DMS153 (cell line): ENCODE measurements at places on chromosomes 1 and 21.

DNA sequence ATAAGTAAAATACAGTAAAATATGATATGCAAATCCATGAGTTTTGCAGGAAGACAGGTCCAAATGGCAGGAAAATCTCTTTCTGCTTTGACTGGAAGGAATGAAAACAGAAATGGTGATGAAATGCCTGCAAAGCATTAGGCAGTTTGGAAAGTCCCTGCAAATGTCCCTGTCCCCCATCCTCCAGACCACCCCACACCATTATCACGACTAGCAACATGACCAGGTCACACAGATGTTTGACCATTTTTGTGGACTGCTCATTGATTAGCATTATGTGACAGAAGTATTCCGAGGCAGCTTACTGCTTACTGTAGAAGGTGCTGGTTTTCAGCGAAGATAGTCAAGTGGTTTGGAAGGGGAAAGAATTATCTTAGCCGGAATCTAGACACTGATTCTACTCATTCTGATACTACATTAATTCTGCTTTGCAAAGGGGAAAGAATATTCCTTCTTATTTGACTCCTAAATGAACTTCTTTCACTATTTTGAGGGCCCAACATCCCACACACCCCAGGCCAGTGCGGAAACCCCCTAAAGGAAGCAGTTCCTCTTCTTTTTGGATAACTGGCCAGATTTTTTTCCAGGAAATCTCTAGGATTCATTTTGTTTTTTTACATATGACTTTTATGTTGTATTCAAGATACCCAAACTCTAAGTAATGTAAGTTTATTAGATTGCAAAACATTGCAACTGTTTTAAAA, 9.5 kb upstream of the CR2 start:
- DNase-seq, result no peak

DNA sequence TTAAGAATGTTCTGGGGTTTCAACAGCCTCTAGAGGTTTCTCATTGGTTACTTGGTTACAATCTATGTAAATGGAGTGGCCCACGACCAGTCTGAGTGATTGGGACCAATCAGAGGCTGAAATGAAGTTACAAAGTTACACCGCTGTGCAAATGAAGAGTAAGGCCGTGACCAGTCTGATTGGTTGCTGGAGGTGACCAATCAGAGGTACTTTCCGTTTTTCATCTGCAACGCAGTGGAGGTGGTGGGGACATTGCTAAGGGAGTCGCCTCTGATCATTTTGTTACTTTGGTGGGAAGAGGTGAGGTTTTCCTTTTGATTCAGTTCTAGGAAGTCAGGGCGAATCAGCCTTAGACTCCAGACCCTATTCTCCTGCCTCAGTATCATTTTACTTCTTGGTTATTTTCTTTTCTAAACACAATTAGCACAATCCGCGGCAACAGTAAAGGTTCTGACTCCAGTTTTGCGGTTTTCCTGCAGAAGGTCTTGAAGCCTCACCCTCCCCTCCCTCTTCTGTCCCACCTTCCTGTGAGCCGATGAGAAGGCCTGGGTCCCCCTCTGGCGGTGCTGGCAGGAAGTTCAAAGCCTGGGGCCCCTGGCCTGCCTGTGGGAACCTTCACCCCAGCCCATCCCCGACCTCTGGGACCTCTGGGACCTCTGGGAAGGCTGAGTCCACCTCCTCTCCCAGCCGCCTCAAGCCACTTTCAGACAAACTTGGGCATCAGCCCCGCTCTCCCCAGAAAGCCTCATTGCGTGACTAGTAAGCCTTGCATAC, 38.7 kb upstream of the TTC34 start:
- DNase-seq, result no peak

DNA sequence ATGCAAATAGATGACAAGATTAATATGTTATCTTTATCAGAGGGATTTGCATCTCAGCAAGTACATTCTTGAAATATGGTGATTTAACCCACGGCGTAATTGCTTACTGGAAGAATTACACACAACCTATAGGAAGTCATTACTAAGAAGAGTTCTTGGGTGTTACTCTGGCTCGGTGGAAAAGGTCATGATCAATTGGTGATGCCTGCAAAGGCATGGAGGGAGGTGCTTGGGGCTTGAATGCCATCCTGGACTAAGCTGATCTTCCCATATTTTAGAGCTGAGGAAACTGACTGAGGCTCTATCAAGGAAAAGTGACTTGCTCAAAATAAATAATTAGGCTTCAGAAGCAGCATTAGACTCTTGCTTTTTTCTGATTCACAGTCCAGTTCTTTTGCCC, 137.5 kb upstream of the JUN start:
- DNase-seq, result no peak

DNA sequence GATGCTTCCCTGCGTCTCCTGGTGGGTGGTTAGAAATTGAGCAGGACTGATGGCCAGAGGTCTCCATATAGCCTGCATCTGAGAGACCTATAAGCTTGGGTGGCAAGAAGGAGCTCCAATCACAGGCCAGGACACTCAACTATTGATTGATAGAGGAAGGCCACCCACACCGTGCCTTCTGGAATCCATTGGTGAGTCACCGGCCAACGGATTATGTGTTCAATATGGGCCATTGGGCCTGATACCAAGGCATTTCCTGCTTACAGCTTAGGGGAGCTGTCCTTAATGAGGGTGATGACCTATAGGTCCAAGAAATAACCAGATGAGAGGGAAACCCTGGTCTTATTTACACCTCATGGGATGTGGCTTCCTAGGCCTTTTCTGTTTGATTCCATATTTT, 115.1 kb downstream of the PLPP3 start:
- DNase-seq, result no peak

DNA sequence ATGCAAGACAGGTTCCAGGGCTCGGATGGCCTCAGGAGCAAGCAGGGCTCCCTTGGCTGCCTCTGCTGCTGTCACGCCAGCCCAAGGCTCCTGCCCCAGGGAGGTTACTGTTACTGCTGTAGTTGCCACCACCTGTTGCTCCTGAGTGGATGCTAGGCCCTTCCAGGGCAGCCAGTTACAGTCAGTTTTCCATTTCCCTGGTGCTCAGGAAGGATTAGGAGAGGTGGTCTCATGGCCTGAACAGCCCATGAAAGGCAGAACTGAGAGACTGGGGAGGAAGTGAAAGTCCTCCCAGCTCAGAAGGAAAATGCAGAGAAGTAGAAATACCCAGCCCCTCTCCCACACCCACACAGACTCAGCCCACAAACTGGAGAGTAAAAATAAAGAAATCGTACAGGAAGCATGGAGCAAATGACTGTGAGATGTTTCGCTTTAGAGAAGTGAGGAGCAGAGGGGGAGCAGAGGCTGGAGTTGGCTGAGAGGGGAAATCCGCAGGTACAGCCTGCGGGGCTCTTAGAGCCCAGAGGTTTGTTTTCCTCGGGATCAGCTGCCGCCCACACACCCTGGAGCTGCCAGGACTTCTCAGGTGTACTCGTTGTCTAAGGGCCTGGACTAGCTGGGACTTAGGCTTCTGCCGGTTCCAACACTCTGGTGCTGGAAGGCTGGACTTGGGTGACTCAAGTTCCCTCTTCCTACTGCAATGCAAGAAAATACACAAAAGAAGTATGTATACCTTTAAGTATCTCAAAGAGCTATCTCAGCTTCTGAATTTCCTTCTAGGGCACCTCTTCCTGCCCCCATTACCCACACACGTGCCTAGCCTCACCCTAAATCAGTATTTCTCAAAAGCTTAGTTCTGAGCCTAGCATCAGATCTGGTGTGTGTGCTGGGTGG, 2.3 kb downstream of the IL6R start:
- DNase-seq, result no peak

DNA sequence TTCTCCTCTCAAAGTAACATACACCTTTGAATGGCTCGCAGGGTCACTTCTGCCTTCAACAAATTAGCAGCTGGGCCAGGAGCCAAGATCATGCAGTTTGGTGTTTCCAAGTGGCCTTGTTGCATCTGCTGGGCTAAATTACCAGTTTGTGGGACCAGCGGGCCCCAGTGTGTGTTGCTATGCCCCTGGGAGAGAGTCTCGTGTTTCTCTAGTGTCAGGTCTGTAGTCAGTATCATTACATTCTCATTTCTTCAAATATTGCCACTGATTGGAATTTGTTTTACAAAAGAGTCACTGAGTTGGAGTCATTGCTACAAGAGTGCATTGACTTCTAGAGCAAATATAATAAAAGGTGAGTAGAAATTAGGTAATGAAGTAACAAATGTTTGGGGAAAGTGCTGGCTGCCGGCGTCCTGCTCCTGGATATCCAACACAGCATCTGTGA, 35.5 kb downstream of the RHOU start:
- DNase-seq, result peak; percentile 7

DNA sequence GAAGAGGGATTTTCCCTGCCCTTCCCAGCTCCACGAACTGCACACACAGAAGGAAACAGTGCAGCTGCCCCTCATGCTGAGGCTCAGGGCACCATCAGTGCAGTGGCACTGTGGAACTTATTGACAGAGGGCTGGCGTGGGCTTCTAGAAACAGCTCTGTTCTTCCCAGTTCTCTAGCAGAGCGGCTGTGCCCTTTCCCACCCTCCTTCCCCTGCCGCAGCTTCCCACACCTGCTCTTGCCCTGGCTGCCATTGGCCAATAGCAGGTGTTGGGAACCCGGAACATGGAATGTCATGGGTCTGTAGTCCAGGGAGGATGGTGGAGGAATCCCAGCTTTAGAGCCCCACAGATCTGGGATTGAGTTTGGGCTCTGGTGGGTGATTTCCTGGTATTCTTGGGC, 343.8 kb downstream of the RPS6KC1 start:
- no peak for DNase-seq

- DNase-seq, result no peak
These were observed 133.9 kb downstream of the ATG4C start for GRCh38 chr1:62917805-62918204.

- DNase-seq, result no peak
These were observed 57.0 kb downstream of the DISP3 start for GRCh38 chr1:11535761-11536572.

- DNase-seq, result peak; percentile 93
These were observed 26.1 kb upstream of the LAMC2 start for GRCh38 chr1:183159960-183160359.

- no peak for DNase-seq
These were observed 323.3 kb downstream of the KCTD3 start for GRCh38 chr1:215890438-215890837.

- DNase-seq, result no peak
These were observed 45.7 kb downstream of the NTPCR start for GRCh38 chr1:232996143-232996542.

DNA sequence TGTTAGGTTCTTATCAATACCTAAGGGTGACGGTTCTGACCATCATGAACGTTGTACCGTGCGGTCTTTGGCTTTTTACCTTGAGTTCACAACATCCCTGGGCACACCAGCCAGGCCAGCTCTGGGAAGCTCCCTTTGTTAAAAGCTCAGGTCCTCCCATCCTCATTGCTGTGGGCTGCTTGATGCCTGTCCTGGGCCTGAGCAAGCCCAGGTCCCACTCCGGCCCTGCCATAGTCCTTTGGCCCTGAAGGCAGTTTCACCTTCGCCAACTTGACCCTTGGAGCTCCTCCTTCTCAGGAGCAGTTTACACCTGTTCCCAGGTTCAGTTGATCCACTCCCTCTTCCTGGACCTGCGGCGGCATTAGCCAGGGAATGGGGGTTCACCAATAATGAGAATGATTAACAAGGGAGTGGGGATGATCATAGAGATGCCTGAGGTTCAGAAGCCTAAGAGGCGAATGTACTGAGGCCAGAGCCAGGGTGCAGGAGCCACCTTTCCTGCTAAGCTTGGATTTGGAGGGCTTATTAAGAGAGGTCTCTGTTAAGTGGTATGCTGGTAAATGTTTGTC, 40.2 kb downstream of the DHCR24 start:
- DNase-seq, result no peak

DNA sequence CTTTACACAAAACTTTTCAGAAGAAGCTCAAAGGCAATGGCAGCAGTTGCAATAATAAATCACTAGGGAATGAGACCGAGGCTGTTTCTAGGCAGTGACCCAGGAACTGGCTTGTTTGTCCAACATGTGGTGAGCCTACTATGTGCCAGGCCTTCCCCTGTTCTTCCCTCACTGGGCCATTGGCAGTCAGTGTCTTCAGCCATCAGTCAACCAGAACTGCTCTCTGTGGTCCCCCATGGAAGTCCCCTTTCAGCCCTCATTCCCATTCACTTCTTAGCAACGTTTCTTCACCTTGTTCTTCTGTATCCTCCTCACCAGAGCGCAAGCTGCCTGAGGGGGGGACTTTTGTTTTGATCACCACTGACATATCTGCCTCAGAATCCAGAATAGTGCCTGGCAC, 274.1 kb downstream of the RRAGC start:
- DNase-seq, result no peak

GRCh38 chr1:167081594-167082156, 8.5 kb downstream of the GPA33 start:
- peak; percentile 29 for DNase-seq

DNA sequence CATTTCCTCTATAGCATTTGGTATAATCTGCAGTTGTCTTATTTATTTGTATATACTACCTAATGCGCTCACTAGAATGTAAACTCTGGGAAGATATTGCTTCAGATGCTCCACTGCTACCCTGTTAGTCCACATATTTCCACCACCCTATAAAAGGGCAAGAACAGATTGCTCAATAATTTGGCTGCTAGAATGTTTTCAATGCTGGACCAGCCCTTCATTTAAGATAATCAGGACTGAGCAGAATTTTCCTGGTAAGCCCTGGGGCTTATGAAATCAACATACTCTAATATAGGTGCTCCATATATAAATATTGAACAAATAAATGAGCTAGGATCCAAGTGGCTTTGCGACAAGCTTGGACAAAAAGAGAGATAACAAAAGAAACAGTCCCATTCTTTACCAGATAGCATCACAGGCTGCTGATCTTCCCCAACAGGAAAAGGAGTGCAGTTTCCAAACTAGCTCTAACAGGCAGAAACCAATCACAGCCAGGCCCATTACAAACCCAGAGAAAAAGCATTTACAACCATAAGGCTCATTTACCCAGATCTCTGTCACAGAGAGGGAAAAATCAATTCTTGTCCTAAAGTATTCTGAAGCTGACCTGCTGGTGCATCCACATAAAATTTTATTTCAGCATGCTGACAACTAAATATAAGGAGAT, 8.3 kb downstream of the BCAR3 start:
- DNase-seq, result no peak

- DNase-seq, result no peak
These were observed 442.0 kb upstream of the RUNX1 start for GRCh38 chr21:35491114-35491513.

GRCh38 chr1:89606227-89606980, 26.5 kb upstream of the LRRC8C start:
- DNase-seq, result no peak

- no peak for DNase-seq
These were observed 59.6 kb upstream of the ITPKB start for GRCh38 chr1:226798427-226799411.

GRCh38 chr21:36694593-36695282, 4.2 kb upstream of the SIM2 start:
- DNase-seq, result no peak

- DNase-seq, result no peak
These were observed 683.4 kb downstream of the PTPRC start for GRCh38 chr1:199322278-199322677.

- DNase-seq, result no peak
These were observed 23.5 kb upstream of the TSPEAR start for GRCh38 chr21:44734841-44735240.

GRCh38 chr1:2833454-2834145, 32.1 kb upstream of the TTC34 start:
- DNase-seq, result no peak
